ENCODE measurements at places on chromosomes 1 and 21.

DNA sequence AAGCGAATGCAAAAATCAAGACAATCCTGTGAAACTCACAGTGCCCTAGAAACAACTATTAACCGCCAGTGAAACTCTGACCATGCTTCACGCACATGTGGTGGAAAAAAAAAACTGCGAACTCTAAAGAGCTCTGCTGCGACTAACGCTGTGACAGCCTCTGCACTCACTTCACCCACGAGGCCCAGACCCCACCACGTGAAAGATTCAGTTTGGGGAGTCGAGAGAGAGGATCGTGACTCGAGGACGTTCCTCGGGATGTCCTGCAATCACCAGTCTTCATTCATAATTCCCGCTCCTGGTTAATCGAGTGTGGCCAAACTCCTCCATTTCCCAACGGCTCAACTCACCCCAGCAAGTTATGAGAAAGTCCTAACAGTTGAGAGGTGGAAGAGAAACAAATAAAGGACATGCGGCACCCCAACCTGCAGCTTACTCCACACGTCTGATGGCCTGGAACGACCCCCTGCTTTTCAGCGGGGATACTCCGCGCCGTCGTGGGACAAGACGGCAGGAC lies 1.1 kb downstream of the SERBP1 start:
- DNase-seq, result peak; percentile 5

DNA sequence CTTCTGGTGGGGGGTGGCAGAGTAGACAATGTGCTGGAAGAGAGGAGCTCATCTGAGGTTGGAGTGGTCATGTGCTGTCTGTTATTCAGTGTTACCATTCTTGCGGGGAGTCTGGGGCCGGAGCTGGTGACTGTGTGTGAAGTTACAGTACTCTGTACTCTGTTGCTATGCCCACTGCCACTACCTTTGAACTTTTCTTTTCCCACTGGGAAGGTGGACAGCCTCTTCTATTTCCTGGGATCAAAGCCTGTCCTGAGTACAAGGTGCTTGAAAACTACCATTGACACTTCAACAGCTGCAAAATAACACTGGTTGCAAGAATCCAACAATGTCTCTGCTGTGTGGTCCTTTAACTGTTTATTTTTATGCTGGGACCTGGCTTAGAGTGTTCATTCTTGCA lies 66.4 kb upstream of the ZNF326 start:
- no peak for DNase-seq

- no peak for DNase-seq
These were observed 143.6 kb downstream of the GABPA start for GRCh38 chr21:25878344-25878743.

DNA sequence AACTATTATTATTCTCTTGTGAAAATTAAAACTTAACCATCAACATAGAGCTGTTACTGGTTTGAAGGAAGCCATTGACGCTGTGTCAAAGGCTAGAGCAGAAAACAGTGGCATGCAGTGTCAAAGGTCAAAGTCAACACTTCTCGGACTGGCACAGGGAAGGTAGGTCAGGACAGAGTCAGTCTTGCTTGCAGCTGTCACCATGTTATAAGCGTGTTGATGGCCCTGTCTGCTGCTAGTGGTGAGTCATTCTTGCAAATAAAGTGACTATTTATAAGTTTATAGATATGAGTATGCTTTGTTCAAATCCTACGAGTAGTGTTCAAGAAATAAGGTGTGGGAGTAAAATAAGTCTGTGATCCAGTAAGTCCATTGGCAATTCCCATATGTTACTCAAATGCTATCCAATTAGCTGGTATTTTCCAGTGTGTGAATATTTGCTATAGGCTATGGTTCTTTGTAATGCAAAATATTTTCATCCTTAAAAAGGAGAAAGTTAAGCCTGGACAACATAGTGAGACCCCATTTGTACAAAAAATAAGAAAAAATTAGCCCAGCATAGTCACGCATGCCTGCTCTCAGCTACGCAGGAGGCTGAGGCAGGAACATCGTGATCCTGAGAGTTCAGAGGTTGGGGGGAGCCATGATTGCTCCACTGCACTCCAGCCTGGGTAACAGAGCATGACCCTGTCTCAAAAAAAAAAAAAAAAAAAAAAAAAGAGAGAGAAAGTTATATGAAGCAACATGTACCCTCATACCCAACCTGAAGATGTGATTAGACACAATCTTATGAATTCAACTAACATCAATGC lies 26.3 kb upstream of the TINAGL1 start:
- DNase-seq, result no peak

GRCh38 chr1:10765734-10766478 lies 30.5 kb downstream of the CASZ1 start:
- no peak for DNase-seq

DNA sequence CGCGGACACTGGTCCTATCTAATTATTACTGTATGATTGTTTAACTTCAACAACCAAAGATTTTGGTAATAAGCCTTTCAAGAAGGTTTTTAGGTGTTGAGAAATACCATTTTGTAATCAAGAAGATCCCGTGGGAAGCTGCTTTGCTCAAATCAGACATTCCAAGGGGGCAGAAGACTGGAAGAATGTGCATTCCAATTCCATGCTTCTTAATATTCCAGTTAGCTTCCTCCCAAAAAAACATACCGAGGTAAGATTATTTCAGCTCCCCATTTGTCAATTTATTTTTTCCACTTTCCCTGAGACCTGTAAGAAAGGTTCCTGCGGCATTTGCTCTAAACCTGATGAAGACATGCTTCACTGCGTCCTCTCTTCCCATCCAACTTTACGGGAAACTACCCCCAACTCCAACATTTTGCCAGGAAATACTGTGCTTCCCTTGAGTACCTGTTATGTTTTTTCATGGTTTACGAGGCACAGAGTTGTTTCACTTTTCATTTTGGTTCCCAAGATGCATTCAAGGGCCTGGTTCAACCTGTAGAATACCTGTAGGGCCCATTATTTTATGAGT lies 4.1 kb downstream of the CNN3 start:
- DNase-seq, result no peak

- DNase-seq, result no peak
These were observed 270.5 kb downstream of the RRAGC start for GRCh38 chr1:38589036-38589435.

DNA sequence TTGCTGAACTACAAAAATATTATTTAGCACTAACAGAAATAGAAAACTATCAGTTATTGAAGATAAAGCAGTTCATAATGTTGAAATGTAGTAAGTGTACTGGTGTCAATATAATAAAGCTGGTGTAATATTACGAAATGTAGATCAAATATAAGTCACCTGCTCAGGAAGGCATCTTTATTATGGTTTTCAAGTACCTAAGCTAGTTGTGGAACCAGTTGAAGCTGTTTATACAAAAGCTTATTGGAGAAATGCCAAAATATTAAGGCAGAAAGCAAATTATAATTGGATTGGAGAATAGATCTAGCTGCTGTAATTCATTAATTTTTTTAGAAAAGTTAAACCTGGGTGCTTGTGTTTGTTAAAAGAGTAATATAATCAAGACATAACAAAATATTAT lies 6.2 kb upstream of the MARK1 start:
- no peak for DNase-seq

- DNase-seq, result no peak
These were observed 6.7 kb downstream of the EPHA2 start for GRCh38 chr1:16149146-16149545.

DNA sequence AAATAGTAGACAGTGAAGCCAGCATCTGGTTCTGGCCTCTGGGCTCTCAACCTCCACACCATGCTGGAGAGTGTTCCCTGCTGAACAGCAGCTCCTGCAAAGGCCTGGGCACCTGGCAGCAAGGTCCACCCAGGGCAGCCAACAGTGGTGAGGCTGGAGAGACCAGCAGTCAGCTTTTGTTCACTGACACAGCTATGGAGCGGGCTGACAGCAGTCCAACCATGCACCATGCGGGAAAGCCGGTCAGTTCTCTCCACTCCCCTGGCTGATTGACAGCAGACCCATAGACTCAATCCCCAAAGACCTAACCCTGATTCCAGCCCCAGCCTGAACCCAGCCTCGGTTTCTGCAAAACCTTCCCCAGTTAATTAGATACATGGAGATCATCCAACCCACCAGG lies 49.0 kb downstream of the KLHDC7A start:
- DNase-seq, result no peak

GRCh38 chr1:156578055-156578454 lies 1.5 kb upstream of the TTC24 start:
- DNase-seq, result no peak

- no peak for DNase-seq
These were observed 7.6 kb upstream of the FLG2 start for GRCh38 chr1:152367436-152367835.

DNA sequence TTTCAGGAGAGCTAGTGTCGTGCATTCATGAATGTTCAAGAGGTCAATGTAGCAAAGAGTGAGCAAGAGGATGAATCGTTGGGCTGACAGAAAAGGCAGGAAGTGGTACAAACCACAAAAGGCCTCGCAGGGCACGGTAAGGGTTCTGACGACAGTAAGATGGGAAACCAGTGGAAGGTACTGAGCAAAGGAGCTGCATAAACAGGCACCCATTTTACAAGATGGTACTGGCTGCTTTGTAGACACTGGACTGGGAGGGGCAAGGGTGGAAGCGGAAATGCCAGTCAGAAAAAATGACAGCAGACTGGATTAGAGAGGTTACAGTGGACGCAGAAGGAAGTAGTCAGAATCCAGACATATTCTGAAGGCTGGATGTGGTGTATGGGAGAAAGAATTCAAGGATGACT lies 123.5 kb downstream of the PTPN14 start:
- peak; percentile 3 for DNase-seq

DNA sequence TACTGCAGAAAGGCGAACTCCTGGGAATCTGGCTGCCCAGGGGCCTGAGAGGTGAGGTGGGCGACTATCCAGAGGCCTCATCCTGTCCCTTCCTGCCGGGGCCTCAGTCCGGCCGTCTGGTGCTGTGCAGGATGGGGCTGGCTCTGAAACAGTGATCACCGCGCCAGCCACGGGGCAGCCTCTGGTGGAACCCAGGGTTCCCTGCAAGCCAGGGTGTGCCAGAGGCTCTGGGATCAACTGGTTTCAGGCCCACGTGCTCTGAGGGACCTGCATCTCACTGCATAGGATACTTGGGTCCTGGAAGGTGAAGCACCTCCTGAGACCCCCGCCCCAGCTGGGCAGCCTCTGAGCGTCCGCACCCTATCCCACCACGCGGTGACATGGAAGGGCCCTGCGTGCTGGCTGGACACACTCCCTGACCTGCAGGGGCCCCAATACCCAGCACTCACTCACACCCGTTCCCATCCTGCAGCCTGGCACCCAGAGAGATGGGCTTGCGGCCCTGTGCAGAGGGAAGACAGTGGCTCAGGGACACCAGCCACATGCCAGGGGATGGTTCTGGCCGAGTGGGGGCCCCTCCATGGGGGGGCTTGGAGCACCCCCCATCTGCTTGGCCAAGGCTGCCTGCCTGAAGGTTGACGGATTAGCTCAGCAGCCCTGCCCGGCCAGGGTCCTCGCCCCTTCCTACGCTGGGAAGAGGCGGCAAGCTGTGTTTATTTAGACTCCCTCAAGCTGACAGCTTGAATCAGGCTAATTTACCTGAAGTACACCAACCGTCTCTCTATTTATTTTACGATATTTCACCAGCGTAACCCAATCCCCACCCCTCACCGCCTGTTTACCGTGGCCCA lies 64.3 kb upstream of the TTC34 start:
- DNase-seq, result no peak

GRCh38 chr1:112686417-112686816 lies 12.0 kb downstream of the MOV10 start:
- no peak for DNase-seq

DNA sequence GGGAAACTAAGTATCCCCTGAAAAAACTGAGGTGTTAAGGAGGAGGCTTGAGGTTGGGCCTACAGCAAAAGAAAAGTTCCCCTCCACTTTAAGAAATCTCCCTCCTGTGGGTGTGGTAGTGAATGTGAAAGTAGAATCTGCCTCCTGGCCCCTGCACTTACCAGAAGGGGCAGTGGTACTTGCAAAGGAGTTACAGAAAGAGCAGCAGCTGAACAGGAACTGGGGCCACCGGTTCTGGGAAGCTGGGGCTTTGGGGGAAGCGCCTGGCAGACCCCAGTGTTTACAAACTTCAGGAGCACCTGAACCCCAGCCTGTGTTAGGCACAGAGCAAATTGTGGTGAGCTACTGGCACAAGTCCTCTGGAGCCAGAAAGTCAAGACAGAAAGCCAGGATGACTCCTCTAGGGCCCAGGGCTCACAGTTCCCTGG lies 250.2 kb upstream of the FGGY start:
- no peak for DNase-seq

DNA sequence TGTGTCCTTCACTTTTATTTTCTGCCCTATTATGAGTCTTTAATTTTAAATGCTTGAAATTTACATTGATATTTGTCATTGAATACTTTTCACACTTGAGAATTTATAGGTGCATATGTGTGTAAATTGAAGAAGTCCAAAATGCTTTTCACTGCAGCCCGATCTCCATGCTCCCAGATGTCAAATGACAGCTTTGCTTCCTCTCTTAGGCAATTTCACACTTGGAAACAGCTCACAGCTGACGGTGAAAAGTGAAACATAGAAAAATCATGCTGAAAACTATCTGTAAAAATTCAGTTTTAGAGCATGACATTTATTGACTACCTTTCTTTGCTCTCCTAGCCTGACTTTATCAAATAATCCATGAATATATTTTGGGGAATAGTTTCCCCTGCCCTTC lies 196.0 kb downstream of the RPS6KC1 start:
- DNase-seq, result no peak

DNA sequence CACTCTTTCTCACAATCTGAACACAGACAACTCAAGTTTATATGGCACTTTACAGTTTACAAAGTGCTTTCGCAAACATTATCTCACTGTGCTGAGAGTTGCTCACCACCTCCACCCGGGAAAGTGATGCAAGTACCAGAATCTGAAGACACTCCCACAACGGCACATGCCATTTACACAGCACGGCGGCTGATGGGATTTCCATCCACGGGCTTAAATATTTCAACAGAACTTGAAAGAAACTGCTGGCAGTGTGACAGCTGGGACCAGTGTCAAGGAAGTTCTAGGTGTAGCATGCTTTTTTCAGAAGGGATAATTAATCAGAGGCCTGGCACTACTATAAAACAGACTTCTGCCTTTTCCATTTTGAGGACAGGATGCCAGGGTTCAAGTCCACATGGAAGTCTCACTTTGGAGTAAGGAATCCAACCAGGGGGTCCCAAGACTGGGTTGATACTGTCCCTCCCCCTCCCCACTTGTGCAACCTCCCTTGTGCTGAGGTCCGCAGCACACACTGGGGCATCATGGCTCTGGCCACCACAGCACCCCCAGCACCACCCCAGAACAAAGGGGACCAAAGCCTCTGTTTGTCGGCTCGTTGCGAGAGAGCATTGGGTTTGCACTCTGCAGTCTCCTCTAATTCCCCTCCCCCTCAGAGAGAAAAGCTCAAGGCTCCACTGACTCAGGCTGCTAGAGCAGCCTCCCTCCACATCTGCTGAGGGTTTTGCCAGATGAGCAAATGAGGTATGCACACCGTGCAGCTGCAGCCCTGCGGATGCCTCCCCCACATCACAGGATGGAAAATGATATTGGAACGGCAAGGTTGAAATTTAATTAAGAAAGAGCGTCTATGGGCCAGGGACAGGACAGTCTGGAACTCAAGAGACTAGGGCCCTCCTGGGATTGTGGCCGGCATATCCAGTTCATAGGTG lies 154.9 kb downstream of the TGFBR3 start:
- no peak for DNase-seq
